ENCODE measurements at places on chromosomes 1 and 21. TPM values are rescaled to one million over a fixed set of nuclear protein-coding genes. Genes with fewer than 3 reads are reported as not detected.

- no peak for DNase-seq
Observed at GRCh38 chr1:71780681-71781080, 501.7 kb downstream of the NEGR1 start.

GRCh38 chr1:68221980-68222373 lies 10.3 kb downstream of the WLS start:
- no peak for DNase-seq

DNA sequence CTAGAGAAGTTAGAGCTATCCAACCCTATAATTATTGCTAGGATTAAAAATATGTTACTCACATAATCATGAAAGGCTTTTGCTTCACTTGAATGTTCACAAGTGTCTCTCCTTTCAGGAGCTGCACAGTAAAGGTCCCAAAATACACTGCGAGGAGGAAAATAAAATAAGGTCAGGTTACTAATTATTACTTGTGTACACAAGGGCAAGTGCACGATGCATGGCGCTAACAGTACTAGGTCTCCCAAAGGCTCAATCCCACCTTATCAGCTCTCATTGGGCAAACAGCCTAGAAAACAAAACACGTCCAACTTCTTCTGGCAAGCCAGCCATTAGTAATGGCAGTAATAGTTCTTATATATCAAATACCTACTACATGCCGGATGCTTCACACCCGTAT lies 4.4 kb downstream of the SSBP3 start:
- no peak for DNase-seq

- DNase-seq, result no peak
Observed at GRCh38 chr1:10612436-10613160, 137.8 kb downstream of the PEX14 start.

GRCh38 chr21:17195976-17196375 lies 316.9 kb upstream of the CXADR start:
- DNase-seq, result no peak

DNA sequence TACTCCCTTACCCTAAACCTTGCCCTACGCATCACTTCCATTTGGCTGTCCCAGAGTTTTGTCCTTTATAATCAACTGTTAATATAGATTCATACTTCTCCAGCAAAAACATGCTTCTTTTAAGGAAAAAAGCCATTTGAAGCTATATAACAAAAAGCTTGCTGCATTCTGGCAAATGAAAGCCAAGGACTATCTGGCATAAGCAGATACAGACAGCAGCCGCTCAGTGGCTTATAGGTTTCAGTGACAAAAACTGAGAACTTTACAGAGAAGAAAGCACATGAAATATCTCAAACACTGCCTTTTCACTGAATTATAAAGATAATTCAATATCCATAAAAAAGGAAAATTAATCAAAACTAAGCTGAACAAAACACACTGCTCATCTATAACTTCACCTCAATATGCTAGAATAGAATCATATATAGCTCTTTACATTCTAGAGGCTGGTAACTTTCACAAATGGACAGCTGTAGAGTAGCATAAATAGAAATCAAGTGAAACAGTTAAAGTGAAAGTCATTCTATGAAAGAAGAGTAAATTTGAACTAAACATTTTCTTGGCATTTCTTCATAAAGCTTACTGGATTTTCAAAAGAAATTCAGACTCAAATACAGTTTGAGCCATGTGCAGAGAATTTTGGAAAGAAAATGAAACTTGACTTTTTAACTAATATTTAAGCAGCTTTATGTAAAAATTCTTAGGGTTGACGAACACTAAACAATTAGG lies 19.6 kb downstream of the CDC42BPA start:
- DNase-seq, result no peak

GRCh38 chr1:28248273-28249012 lies 10.9 kb upstream of the SESN2 start:
- no peak for DNase-seq

DNA sequence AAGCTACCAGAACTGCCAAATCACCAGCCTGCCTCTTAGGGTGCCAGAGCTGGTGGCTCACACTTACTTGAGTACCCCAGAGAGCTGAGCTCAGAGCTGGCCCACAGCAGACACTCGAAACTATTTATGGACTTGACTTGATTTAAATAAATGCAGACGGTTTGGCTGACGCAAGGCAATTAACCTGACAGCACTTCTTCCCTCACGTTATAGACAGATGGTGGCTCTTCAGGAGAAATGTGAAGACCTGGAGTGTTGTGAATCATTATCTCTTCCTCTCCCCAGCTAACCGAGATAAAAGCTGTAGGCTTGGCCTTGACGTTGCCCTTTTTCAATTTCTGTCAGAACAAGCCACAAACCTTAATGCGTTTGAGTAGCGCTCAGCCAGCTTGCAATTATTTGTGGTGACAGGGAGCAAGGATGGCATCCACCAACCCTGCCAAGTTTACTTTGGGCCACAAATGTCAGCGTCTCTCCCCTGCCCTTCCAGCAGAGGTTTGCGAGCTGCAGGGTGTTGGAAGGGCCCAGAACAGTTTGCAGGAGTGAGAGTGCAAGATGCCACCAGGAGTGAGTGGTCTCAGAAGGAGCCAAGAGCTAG lies 34.0 kb upstream of the BCAR3 start:
- no peak for DNase-seq

- DNase-seq, result no peak
Observed at GRCh38 chr1:97824624-97825023, 96.2 kb downstream of the DPYD start.

- no peak for DNase-seq
Observed at GRCh38 chr1:220528679-220529501, 954 bp downstream of the MARK1 start.

- no peak for DNase-seq
Observed at GRCh38 chr1:200624679-200625335, 4.3 kb upstream of the KIF14 start.

DNA sequence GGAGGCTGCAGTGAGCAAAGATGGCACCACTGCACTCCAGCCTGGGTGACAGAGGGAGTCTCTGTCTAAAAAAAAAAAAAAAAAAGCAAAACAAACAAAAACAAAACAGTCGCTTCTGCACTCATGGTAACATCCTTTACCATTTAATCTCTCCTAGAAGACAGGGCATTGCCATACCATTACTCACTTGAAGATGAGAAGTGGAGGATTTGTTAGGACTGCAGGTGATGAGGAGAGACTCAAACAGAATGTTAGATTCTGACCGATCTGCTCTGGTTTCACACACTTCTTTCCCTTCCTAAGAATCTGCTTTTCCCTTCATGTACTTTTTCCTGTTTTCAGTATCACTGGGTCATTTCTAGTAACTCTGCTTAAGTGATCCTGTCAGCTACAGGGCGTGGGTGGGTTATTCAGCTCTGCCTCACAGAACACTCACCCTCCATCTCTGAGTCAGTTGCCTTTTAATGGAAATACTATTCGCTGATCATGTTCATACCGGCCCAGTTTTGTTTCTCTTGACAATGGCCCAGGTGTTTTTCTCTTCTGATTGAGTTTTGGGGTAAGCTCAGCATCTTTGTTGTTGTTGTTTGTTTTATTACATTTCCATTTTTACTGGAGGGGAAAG lies 148.0 kb upstream of the ERG start:
- no peak for DNase-seq

GRCh38 chr1:118985640-118986554 lies 2.2 kb downstream of the TBX15 start:
- no peak for DNase-seq

DNA sequence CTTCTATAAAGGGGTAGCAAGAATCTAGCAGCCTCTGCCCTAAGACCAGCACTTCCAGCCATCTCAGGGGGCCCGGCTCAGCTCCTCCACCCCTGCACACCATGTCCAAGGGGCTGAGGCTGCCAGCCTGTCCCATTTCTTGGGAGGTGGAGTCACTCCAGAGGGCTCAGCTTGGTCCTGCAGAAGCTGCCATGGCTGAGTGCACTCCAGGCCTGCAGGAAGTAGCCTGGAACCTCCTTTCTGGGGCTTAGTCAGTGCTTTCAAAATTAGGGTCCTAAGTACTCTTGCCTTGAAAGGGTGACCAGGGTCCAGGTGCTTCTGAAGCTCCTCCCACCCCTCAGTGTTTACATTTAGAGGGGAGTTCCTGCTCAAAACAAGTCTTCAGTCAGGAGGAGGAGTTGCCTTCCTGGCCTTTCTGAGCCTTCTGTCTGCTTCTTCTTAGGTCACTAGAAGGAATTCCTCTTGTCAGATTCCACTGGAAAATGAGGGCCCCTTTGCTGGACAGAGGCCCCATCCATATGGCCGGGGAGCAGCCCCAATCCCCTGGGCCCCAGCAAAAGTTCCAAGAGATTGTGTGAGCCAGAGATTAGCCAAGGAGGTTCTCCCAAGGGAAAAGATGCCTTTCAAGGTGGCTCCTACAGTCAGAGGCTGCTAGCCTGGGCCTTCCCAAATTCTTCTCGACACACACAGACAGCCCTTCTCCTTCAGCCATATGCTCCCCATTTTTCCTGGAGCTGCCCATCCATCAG lies 128.1 kb upstream of the VAMP3 start:
- DNase-seq, result no peak

GRCh38 chr1:222031318-222031717 lies 289.4 kb upstream of the DUSP10 start:
- DNase-seq, result no peak

GRCh38 chr1:7477593-7477992 lies 293.5 kb upstream of the VAMP3 start:
- no peak for DNase-seq

- no peak for DNase-seq
Observed at GRCh38 chr1:226125831-226126230, 60.7 kb downstream of the ACBD3 start.

VANGL1 gene
- polyA plus RNA-seq, result 16.4 TPM

PLEKHN1 gene
- polyA plus RNA-seq, result 0.30 TPM

PFKFB2 gene
- 15.4 TPM for polyA plus RNA-seq

GBP2 gene
- polyA plus RNA-seq, result 3.6 TPM

SLC22A15 gene
- 5.7 TPM for polyA plus RNA-seq

Data from right renal pelvis (tissue), 4 donors.